ENCODE measurements at places on chromosomes 2 and 18.
A peak's percentile ranks its signal among the peaks of the same experiment; 100 is the strongest.

DNA sequence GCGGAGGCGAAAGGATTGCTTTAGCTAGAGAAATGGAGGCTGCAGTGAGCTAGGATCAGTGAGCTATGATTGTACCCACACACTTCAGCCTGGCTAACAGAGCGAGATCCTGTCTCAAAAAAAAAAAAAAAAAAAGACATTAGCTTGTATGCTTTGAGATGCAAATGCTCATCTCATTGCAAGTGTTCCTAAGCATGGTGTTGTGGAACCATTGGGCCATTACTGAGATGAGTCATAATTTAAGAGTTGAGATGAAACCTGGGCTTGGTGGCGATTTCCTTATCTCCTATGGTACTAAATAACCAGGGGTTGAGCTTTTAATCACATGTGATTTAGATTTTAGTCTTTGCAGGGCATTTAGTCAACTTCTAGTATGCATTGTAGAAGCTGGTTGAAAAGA lies 2.2 kb downstream of the PLEKHA3 start:
- no peak for DNase-seq

GRCh38 chr18:51623653-51624052 lies 426.2 kb upstream of the MEX3C start:
- DNase-seq = no peak

GRCh38 chr2:74881626-74882298 lies 47.8 kb downstream of the HK2 start:
- no peak for DNase-seq

GRCh38 chr2:159086342-159086741 lies 117.9 kb downstream of the TANC1 start:
- peak; percentile 4 for DNase-seq

DNA sequence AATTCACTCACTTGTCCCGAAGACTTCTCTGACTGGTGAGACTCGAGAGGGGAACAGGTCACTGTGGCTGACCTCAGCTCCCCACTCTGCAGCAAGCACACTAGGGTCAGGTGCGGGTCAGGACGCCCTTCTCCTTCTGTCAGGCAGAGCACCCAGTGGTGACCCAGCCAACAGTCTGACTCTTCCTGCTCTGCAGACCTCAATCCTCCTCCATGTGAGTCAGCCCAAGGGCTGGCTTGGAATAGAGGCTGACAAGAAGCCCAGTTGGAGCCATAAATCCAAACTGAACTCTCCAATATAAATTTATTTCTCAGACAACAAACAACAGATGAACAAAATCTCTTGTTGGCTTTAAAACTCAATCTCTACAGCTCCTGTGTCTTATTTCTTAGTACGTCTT lies 253.1 kb downstream of the SH3BP4 start:
- no peak for DNase-seq
